ENCODE measurements at places on chromosomes 2 and 18.

DNA sequence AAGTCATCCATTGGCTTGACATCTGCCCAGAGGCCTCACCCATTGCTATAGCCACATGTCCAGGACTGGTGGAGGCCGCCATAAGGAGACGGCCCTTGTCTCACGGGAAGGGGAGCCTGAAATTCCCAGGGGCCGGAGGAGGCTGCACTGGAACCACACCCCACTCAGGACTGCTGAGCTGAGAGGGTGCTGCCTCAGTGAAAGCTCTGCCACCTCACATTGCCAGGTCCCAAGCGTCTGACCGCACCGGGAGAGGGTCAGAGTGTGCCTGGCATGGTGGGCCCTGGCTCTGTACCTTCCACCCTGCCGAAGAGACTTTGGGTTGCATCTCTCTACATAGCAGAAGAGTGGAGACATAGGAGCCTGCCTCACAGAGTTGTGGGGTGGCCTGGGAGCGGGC lies 134.1 kb upstream of the GLI2 start:
- DNase-seq, result no peak

DNA sequence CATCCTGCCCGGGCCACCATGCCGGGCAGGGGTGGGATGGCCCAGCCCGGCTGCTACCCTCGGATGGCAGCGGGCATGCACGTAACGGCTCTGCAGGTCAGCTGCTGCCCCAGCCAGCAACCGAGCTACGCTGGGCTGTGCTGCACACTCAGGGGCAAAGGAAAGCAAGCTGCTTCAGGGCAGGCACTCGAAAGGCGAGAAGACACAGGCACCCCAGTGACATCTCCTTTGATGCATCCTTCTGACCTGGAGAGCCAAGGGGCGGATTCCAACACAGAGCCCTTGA lies 8.8 kb downstream of the HDAC4 start:
- DNase-seq, result no peak

DNA sequence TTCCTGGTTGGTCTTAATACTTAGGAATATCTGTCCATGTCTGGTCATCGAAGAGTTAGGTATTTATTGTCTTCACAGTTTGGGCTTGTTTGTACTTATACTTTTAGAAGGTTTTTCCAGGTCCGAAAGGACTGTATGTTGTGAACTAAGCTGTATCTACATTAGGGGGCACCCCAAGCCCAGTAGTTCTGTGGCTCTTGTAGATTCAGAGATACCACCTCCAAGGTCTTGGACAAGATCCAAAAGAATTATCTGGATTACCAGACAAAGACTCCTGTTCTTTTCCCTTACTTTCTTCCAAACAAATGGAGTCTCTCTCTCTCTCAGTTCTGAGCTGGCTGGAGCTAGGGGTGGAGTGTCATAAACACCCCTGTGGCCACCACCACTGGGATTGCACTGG lies 328.7 kb downstream of the ZNF804A start:
- DNase-seq, result no peak

- DNase-seq, result no peak
Measured at GRCh38 chr2:67216103-67216502, 181.0 kb upstream of the ETAA1 start.

GRCh38 chr2:191533693-191534180 lies 144.2 kb upstream of the NABP1 start:
- no peak for DNase-seq

GRCh38 chr18:47999801-48000248 lies 69.4 kb upstream of the SMAD2 start:
- no peak for DNase-seq
